ENCODE measurements at places on chromosomes 16 and 17.

- DNase-seq = no peak
Measured at GRCh38 chr16:73403291-73403690, 355.4 kb upstream of the ZFHX3 start.

- no peak for DNase-seq
Measured at GRCh38 chr17:39161962-39162361, 4.0 kb downstream of the ARL5C start.

GRCh38 chr17:75783803-75784472, 668 bp upstream of the UNK start:
- DNase-seq = no peak

- no peak for DNase-seq
Measured at GRCh38 chr16:22323959-22324786, 27.0 kb downstream of the POLR3E start.

GRCh38 chr17:63931981-63932561, at the start of gene CD79B:
CD79B (minus strand) TSS chr17:63932331; CDS start chr17:63932261, 70 bp downstream.
- DNase-seq = no peak

All from activated T-cell treated with anti-CD3 and anti-CD28 coated beads for 4 hours (primary cell).